ENCODE measurements at places on chromosomes 1 and 21.

GRCh38 chr1:239058190-239058589 is 328.2 kb upstream of the CHRM3 start:
- DNase-seq = no peak

- DNase-seq = peak; percentile 6
These were observed 921 bp upstream of the MIB2 start for GRCh38 chr1:1614204-1614953.

GRCh38 chr1:161285113-161285512 is 24.7 kb downstream of the MPZ start:
- no peak for DNase-seq

- no peak for DNase-seq
These were observed 47.8 kb downstream of the GIPC2 start for GRCh38 chr1:78093560-78093959.

DNA sequence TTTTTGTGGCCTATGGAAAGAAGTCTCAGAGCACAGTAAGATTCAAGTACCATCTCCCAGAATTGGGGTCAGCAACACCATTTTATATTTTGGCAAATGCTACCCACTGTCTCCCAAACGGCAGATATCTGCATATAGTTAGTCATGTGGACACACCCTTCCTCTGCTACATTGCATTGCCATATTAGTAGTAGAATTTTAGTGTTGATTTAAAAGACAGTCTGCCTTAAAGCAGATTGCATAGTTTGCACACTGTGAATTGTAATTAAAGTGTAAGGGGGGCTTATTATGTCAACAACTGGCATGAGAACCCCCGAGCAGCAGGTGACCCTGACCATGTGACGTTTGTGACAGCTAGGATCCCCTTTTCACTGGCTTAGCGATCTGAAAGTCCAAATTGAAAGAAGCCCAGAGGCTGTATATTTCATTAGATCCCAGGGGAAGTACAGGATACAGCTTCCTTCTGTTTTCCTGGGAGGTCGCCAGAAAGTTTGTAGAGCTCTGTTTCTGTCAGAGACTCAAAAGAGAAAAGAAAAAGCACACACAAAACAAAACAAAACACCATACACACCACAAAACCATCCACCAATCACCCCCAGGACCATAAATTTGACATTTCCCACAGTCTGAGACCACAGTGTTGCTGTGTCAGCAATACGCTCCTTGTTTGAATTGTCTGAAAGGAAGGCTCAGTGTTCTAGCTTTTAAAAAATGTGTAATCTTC is 172.4 kb downstream of the NFIA start:
- peak; percentile 36 for DNase-seq

GRCh38 chr21:41497008-41497407 is 10.9 kb downstream of the TMPRSS2 start:
- DNase-seq = no peak

DNA sequence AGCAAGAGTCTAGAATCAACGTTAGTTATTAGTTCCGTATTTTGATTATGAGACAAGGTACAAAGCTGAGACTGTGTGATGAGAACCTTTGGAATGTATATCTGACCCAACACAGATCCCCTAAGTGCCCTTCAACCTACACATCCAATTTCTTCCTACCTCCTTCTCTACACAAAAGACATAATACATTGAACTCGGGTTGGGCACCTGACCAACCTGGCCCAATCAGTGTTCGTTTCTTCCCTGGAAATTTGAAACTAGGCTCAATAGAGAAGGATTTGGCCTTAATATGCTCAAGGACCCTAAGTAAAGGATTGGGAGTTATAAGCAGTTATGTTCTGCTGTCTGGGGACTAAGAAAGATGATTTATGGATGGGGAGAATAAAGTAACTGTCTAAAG is 12.1 kb downstream of the ITSN1 start:
- no peak for DNase-seq

DNA sequence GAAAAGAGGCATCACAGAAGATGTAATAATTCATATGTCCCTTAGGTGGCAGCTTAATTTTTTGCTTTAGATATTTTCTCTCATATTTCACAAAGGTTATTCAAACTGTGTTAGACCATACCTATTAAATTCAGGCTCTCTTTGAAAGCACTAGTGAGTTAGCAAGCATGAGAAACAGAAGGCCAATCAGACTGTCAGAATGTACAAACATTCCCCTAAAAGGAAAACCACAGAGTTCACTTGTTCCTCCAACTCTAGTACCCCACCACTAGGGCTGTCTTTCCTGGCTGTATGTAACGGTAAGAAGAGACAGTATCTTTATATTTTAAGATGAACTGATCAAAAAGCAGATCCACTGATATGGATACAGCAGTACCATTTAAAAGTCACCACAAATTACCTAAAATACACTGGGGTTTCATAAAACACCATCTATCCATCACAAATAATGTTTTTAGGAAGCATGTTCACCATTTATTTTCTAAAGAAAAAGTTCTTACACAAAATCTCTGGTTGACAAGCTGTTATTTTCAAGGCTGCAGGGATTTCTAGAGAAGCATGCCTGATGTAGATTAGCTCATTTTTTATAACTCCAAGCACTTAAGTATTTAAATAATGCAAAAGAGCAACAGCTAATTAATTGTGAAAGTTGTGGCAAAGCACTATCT is 1.8 kb downstream of the ARPC5 start:
- peak; percentile 87 for DNase-seq

DNA sequence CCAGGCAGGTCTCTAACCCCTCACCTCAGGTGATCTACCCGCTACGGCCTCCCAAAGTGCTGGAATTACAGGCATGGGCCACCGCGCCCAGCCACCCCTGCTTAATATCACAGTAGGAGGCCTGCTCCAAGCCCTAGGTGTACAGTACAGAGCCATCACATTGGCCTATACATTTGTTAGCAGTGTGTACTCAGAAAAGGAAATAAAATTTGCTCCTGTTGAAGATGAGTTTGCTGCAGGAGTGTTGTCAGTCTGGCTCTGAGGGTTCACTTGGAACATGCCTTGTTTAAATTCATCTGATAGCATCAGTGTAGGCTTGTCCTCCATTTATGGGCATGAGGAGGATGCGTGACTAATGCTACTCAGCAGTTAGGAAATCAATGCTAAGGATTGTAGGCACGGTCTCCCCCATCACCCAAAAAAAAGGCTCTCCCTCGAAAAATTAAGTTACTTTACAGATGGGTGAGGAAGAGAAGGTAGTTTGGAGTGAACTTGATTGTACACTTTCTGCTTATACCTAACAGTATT is 4.6 kb upstream of the ENAH start:
- peak; percentile 88 for DNase-seq

GRCh38 chr1:205275133-205275532 is 46.4 kb downstream of the NUAK2 start:
- DNase-seq = no peak

DNA sequence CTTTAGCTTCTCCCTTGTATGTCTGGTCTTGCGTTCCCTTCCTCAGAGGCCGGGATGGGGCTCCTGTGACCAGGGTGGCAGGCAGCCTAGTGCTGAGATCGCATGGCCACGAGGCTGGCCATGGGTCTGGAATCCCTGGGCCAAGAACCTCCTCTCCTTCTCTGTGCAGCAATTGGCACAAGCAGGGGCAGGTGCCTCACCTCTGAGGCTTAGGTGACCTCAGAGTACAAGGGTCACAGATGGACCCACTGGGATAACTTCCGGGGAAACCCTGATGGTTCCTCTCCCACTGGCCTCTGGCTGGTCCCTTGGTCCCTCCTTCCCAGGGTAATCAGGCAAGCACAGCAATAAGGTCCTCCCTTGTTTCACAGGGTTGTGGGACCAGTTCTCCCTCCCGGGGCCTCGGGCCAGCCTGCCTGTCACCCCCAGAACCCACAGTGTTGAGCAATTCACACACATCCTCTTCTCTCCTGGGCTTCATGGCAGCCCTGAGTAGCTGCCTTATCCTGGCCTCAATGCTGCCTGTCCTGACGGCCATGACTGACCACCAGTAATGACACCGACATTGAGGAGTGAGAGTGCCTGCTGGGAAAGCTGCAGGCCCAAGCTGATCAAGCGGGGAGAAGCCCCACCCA is 38.6 kb downstream of the BMP8A start:
- no peak for DNase-seq

GRCh38 chr1:209187589-209187988 is 395.9 kb upstream of the CAMK1G start:
- no peak for DNase-seq

DNA sequence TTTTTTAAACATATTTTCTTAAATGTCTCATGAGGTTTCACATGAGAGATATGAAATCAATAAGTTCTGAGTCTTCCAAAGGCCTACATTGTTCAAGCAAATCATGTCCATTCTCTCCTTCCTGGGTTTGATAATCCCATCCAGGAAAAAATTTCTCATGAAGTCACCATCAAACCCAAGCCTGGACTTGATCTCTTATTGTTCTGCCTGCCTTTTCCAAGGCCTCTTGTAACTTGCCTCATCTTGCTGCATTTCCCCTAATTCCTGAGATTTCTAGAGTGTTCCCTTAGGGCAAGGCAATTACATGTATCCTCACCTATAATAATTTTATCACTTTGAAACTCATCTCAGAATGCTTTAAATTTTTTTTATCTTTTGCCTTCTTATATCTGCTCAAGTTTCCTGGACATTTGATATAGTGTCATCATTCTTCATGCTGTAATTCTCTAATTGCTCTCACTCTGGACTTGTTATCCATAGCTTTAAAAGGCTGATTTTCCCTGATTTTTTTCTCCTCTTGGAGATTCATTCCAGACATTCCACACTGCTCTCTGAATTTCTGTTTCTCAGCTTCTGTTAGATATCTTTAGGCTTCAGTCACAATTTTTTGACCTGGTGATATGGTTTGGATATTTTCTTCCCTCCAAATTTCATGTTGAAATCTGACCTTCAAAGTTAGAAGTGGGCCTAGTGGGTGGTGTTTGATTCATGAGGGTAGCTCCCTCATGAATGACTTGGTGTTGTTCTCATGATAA is 126.4 kb downstream of the LRRC7 start:
- no peak for DNase-seq

GRCh38 chr1:74436078-74436477 is 76.3 kb downstream of the LRRC53 start:
- no peak for DNase-seq

Measured in fibroblast of skin of left quadriceps (primary cell).